ENCODE measurements at places on chromosomes 7 and 10.
A peak's percentile ranks its signal among the peaks of the same experiment; 100 is the strongest.

DNA sequence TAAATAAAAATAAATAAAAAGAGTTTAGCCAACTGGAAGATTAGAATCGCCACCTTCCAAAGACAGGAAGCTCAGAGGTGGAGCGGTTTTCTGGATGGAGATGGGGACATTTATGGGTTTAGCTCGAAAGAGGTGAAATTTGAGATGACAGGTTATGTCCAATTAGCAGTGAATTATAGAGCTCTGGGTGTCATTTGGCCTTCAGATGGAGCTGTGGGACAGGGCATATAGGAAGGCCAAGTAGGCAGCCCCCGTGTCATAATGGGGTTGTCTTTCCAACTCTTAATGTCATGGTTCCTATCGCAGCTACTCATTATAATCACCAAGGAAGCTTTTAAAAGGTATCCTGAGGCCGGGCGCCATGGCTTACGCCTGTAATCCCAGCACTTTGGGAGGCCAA lies 21.0 kb upstream of the EEPD1 start:
- no peak for DNase-seq

DNA sequence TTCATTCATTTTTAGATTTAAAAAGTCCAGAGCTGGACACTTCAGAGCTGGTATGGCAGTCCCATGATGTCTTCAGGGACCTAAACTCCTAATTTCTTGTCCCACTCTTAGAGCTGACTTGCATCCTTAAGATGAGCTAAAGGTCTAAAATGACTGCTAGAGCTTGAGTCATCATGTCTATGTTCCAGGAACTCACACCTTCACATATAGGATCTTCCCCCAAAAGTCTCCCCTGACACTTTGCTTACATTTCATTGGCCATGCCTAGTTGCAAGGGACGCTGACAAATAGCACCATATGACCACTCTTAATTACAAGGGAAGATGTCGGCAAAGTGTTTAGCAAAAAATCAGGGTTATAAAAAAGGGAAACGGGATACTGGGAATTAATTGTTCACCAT lies 10.4 kb upstream of the AOAH start:
- no peak for DNase-seq

DNA sequence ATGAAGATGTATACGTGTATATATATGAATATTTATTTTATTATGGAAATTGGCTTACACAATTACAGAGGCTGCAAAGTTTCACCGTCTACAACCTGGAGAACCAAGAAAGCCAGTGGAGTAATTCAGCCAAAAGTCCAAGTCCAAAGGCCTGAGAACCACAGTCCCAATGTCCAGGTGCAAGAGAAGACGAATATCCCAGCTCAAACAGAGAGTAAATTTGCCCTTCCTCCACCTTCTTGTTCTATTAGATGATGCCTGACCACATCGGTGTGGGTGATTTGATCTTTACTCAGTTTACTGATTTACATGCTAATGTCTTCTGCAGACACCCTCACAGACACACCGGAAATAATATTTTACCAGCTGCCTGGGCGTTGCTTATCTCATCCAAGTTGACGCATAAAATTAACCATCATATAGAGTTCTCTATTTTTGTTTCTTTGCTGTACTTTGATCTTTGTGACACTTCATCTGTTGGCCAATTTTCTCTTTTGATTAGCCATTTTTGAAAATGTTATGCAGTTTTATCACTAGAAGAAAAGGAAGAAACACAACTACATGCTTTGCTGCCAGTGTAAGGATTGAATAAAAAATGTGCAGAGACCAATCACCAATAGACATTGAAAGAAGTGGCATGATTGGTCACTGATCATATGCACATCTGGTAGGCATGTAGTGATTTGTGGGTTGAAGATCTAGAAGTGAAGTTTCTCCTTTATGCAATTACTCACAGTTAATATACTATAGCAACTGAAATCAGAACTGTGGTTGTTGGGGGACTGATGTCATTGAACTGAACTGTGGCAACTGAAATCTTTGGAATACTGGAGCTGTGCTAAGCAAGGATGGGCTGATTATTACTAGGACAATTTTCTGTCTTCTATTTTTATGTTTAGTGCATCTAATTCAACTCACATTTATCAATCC lies 68.5 kb downstream of the EPDR1 start:
- no peak for DNase-seq

DNA sequence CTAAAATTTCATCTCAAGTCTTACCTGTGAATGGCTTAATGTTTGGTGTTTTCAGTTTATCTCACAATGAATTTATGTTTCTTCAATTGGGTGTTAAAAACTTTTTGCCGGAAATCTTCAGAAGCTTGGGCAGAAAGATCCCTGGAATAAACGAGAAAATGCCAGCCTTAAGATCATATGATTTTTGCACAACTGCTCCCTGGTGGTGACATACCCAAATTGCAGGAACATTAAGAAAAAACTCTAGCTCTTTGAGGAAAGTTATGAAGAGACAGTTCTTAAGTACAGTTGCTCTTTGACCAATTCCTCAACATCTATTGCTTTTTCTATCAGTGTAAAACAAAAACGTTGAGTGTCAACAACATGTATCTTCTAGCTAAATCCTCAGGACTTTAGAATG lies 48.2 kb upstream of the CREB5 start:
- no peak for DNase-seq

DNA sequence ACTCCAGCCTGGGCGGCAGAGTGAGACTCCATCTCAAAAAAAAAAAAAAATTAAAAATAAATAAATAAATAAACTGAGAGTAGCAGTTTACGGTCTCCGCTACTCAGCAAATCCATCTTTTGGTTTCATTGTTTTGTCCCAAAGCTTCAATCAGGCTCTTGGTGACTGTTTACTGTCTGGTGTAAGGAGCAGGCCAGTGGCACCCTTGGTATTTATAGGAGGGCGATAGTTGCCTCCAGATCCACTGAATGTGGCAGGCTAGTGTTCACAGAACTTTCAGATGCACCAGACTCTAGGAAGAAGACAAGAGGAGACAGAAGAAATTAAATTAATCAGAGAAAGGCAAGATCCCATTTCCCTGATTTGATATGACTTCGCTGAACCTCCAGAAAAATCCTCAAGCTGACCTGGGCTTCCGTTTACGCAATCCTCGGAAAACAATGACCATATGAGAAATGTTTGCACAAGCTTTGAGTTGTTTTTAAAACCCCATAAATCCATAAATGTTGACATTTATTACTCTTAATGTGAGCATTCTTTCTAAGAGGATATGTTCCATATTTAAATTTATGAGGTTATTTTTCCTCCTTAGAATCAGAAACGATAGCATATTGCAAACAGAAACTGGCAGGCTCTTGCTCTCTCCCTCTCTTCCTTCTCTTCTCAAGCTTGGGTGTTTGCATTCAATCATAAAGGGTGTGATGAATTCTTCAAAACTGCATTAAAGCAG lies 7.1 kb upstream of the MUC3A start:
- DNase-seq: no peak

- peak; percentile 98 for DNase-seq
These were observed at the start of gene CYTH3 for GRCh38 chr7:6272481-6273323. Gene CYTH3, minus strand, starts transcription at chr7:6272624. Its CDS starts 117 bp downstream, at chr7:6272507.

- DNase-seq: no peak
These were observed 58.1 kb downstream of the ENO4 start for GRCh38 chr10:116907245-116907987.

DNA sequence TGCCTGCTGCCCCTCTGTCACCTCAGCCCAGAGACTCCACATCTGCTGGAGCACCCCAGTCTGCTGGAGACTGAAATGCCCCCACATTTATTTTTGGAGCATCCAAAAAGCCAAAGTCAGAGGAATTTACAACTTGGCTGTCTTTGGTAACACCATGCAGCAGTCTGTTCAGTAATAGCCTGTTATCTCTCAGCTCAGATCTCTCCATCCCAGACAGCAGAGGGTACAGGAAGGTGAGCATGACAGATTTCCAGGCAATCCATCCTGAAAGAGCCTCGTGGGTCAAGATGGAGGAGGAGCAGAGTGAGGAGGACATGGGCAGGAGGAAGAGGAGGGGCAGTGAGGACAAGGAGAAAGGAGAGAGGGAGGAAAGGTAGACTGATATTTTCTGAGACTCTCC lies 55.9 kb downstream of the GRID1 start:
- DNase-seq: no peak
